ENCODE measurements at places on chromosomes 5 and 9.

GRCh38 chr9:125304273-125304672, 42.6 kb downstream of the GAPVD1 start:
- DNase-seq: no peak

DNA sequence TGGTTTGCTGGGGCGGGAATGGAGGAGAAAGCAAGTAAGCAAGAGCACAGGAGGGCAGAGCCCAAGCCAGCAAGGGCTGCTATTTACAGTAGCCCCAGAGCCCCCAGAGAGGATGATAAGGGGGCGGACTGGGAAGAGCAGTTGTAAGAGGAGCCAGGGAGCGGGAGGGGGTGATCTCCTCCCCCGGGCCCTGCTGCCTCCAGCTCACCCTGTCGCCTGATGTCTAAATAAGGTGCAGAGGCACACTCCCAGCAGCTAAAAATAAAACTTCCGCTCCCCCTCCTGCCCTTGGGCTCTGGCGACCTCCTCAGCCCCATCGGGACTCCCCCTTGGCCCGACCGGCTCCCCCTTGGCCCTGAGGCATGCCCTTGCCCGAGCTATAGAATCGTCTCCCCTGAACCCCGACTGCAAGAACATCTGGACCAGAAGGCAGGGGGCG, 14.4 kb upstream of the CCDC69 start:
- no peak for DNase-seq

GRCh38 chr9:76292246-76292645, 102.0 kb downstream of the RFK start:
- no peak for DNase-seq

DNA sequence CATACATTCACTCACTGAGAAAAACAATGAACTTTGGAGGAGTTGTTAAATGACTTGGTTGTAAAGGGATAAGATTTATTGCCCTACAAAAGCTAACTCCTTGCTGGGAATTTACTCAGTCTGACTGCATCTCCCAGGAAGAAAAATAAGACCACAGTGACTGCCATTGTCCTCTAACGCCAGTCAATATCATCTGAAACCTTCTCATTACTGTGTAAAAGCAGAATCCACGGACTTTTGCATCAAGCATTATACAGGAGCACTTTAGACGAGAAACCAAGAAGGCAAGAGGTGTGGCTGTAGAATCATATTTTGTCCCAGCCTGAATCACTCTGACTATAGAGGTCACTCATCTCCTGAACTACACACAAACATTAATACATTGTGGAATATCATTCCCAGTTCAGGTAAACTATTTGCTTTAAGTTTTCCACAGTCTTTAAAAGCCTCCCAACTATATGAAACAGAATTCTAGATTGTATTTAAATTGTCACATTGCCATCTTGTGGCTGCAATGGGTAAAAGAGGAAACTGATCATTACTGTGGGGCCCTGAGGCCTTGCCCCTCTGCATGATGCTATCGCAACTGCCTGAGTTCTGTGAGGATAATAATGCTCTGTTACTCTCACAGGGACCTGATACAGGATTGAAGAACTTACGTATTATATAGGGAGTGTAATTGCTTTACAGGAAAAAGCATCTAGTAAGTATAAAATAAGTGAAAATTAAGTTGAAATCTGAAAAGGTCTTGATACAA, 142.9 kb downstream of the SLCO4C1 start:
- peak; percentile 50 for DNase-seq

- no peak for DNase-seq
Measured at GRCh38 chr5:160507221-160507721, 85.6 kb downstream of the PTTG1 start.

- peak; percentile 43 for DNase-seq
Measured at GRCh38 chr5:16690243-16690852, 73.6 kb upstream of the RETREG1 start.
